AG04450 (cell line): ENCODE measurements at places on chromosomes 3 and 15. TPM values are rescaled to one million over a fixed set of nuclear protein-coding genes. Genes with fewer than 3 reads are reported as not detected.
A peak's percentile ranks its signal among the peaks of the same experiment; 100 is the strongest.

DNA sequence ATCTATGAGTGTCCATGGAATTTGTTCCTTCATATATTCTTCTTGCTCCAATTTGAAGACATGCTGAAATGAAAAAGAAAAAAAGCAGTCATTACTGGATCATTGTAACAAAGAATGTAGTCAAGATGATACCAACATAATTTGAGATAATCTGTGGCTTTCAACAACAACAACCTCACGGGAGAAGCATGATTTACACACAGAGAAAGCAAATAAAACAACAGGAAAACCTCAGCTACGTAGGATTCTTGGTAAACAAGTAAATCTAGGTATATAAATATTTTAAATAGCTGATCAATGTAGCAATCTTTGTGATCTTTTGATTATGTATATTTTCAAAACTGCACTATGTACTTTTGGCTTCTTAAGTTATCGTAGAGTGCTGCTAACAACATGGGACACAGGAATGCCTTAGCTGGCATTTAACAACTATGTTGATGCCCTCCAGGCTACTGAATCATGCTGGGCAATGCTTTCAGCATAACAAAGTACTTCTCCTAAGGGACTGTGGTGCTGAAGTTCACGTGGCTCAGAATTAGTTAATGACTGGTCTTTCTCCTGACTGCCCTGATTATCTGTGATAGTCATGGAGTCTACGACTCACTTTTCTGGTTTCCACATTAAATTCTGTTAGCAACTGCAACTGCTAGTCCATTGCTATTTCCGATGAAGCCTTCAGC lies 96.5 kb upstream of the MYO5C start:
- no peak for DNase-seq

- DNase-seq: no peak
Measured at GRCh38 chr15:43135351-43135750, 2.0 kb downstream of the TMEM62 start.

DNA sequence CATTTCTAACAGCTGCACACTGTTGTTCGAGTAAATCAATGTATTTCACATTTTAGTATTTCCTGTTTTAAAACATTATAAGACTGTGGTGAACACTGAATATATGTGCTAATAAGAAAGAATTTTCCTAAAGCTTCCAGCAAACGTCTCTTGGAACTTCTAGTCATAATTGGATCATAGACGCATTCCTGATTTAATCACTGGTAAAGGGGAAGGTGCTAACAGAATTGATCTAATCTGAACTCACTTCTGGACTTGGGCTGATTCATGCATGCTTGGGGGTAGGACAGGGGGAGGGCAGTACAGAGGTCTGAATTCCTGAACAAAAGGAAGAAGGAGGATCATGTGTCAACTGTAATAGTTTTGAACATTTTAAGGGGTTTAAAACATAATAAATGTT lies 7.3 kb upstream of the LEKR1 start:
- no peak for DNase-seq

DUOXA2 gene
- polyA plus RNA-seq: not detected in 2 replicates

DNA sequence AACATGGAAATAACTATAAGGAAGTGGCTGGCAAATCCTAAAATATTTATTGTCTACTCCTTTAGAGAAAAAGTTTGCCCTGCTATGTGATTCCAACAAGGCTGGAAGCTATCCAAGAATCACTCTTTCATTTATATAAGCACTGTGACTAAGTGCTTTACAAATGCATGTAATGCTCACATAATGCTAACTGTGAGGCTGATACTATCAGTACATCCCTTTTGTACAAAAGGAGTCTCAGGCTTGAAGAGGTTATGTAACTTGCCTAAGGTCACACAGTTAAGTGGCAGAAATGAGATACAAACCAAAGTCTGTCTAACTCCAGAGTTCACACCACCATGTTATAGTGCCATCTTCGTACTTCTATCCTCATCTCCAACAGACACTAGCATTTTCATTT lies 17.0 kb downstream of the TOPBP1 start:
- DNase-seq: peak; percentile 81

DNA sequence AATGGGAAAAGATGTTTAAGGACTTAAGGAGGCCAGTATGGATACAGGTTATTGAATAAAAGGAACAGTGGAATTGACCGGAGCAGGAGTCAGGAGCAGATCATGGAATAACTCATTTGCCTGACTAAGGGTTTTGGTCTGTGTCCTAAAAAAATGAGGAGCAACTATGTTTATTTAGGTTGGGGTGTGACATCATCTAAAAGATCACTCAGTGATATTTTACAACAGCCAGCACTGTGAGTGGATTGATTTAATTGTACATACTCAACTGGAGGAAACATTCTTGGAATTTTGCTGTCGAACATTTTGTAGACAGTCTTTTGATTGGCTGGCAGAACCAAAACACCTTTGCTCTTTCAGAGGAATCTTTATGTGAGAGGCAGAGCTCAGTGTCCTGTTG lies 348.6 kb upstream of the CDIN1 start:
- DNase-seq: peak; percentile 16

DNA sequence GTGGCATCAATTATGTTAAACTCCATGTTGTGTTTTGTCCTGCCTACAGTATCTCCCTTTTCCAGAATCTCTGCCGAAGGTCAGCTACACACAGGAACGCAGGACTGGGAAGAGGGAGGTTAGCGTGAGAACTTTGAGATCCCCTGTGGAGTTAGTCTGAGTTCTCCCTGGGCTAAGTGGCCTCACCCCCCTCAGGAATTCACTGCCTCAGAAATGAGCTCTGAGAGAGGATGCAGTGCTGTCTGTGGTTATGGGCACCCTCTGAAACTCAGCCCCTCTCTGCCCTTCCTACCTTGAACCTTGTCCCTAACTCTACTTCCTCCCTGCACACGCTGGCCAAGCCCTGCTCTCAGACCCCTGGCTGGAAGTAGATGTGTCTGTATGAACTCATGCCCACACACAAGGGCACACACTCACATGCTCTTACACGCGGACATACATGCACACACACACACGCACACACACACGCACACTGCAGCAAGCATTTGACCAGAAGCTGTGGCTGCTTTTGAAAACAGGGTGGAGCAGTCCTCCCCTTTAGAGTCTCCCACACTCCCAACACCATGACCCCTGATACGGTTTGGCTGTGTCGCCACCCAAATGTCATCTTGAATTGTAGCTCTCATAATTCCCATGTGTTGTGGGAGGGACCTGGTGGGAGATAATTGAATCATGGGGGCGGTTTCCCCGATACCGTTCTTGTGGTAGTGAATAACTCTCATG lies 5.3 kb upstream of the VIPR1 start:
- DNase-seq: no peak

DNA sequence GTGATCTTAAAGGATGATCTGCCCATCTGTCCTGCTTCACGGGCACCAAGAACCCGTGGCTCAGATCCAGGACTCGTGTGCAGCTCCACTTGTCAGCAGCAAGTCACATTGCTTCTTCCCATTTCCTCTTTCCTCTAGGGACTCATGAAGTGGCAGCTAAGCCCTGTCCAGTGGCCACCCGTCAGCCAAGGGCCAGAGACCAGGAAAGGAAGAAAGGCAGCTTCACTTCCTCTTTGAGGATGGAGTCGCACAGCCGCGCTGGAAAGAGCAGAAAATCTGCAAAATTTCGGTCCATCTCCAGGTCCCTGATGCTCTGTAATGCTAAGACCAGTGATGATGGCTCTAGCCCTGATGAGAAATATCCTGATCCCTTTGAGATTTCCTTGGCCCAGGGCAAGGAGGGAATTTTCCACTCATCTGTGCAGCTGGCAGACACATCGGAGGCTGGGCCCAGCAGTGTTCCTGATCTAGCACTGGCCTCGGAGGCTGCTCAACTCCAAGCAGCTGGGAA lies 28.5 kb downstream of the IL16 start:
- no peak for DNase-seq

WDR53 gene
- 6.2 and 6.8 TPM in 2 replicates for polyA plus RNA-seq

GRCh38 chr3:111033470-111034050 lies 38.1 kb upstream of the NECTIN3 start:
- DNase-seq: no peak

CPLX3 gene
- polyA plus RNA-seq: not detected in 2 replicates

GRCh38 chr3:13522236-13522635 lies 26.7 kb upstream of the FBLN2 start:
- no peak for DNase-seq

DNA sequence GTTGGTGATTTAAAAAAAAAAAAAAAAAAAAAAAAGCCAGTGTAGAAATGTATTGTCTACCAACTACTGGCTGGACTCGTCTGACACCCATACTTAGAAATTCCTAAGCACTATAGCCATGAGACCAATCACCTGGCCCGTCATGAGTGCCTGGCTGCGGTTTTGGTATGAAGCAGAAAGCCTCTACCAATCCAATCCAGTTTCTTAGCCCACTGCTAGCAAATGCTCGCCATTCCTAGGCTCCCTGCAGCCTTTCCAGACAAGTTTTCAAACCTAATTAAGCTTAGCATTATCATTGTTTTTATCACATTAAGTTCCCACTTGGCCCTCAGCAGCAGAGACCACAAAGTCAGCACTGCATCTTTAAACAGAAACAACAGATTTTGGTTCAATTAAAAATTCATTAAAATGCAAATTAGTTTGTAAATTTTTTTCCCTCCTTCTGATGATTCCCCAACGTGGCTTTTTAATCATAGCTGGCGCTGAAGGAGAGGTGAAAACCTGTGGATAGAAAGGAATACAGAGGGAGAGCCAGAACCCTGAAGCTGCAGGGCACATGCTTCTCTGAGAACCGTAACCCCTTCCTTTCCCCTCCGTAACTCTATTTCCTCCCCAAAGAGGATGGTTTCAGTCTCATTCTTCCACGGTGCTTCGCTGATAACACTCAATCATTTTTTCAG lies 32.2 kb upstream of the ST8SIA2 start:
- DNase-seq: no peak

DNA sequence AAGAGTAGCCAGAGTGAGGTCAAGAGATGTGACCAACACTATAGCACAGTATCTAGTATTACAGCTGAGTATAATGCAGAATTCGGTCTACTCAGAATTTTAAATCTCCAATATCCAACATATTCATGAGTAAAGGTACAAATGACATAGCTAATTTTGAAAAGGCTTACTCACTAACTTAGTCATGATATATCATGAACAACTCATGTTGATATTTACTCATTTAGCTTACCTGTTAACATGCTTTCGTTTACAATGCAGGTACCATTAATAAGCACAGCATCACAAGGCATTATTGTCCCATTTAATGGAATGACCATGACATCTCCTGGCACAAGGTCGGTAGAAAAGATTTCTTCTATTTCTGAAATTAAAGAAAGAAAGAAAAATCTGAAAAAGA lies 36.9 kb downstream of the ATP13A3 start:
- DNase-seq: no peak

ZIC4 gene
- polyA plus RNA-seq: not detected in 2 replicates

DNA sequence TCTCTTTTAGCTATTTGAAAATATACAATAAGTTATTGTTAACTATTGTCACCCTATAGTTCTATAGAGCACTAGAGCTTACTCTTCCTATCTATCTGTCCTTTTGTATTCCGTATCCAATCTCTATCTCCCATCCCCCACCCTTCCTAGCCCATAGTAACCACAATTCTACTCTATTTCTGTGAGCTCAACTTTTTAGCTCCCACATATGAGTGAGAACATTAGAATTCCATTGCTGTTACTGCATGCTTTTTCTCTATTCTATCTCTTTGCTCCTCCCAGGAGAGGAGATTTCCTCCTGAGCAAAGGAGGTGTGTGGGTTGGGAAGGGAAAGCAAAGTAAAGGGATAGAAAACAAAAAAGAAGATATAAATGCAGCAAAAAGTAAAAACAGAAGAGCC lies 105.6 kb upstream of the SLC4A7 start:
- DNase-seq: no peak

CHDH gene
- 0.01 and 0.02 TPM in 2 replicates for polyA plus RNA-seq

DNA sequence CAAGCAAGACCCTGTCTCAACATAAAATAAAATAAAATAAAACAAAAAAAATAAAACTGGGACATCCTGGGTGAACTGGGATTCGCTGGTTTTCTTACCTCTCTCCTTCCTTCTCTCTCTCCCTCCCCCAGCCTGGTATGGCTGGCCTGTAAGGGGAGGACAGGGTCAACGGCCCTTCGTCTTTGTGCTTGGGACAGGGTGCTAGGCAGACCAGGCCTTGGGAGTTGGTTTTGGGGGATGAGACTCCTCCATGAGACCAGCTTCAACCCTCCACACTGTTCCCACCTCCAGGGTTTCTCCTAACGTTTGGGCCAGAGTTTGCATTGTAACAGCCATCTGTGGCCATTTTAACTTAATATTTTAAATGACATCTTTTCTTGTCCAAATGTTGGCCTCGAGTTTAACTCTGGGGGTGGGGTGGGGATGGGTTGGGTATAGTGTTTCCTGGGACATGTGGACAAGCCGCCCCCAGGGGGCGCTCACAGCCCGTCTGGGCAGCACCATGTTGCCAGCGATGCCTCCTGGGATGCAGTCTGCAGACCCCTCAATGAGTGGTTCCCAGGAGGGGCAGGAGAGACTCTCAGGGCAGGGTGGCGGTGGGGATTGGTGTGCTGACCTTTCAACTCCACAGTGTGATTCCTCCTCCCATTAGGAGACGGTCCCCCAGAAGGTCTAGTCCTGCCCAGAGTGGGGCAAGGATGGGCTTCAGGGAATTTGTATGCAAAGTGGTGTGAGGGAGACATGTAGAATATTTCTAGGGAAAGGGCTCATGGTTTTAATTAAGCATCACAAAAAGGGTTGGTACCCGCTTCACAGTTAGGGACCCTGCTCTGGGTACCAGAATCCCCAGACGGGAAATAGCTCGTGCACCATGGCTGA lies 37.7 kb upstream of the LCTL start:
- peak; percentile 39 for DNase-seq

CPNE4 gene
- 0.25 TPM in 1 of 2 replicates, not detected in the other for polyA plus RNA-seq

GRCh38 chr3:133055339-133055738 lies 17.1 kb downstream of the TMEM108 start:
- no peak for DNase-seq

PRSS50 gene
- not detected in 2 replicates for polyA plus RNA-seq
